ENCODE measurements at places on chromosomes 6 and 20.

DNA sequence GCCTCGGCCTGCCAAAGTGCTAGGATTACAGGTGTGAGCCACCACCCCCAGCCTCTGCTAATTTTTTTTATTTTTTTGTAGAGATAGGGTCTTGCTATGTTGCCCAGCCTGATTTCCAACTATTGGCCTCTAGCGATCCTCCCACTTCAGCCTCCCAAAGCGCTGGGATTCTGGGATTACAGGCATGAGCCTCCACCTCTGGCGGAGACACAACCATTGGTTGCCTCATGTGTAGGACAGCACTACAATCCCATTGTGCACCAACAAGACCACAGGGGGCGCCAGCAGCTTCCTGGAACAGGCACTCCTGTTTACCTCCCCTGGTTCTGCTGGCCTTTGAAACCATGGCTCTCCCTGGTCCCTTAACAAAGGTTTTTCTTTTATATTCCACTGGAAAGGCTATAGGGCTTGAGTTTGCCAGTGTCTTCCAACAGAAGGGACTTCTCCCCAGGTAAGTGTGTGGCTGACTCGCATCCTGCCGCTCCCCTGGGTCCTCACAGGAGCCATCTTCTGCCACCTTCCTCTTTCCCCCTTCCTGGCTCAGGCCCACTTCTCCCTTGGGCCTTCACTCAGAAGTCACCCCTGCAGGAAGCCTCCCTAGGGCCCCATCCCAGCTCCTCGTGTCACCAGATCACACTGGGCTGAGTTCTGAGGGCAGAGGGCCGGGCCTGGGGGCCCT, 39.2 kb upstream of the TLDC2 start:
- no peak for DNase-seq

DNA sequence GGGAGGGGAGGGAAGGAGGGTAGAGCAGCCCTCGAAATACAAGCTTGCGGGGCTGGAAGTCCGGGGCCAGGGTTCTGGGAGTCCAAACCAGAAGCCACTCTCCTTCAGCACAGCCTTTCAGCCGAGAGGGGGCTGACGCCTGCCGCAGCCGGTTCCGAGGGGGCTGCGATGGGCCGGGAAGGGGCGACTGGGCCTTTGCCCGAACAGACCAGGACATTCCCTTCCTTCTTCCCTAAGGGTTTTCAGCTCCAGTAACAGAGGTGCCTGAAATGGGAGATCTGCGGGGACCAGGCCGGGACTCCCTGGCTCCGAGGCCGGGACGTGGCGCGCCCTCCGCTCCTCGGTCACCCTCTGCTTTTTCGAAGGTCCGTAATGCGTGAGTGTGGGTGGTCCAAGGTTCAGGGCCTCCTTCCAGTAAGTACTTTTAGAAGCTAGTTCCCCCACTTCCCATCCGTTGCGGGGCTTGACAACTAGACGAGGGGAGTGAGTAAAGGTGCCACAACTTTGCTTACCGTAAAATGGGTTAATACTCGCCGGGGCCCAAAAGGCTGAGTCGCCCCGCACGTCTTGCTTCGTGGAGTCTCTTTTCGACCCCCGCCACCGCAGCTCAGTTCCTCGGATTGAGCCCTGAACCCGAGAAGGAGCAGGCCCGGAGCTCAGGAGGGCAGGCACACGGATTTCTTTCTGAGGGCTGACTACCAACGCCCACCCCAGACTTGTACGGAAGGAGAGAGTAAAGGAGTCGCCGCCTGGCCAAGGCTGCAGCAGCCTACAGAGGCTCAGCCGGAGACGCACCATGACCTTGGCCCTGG, 2.9 kb upstream of the OLIG3 start:
- no peak for DNase-seq

GRCh38 chr6:136158387-136158821, 91.7 kb downstream of the MTFR2 start:
- no peak for DNase-seq

GRCh38 chr6:10431423-10432164, 16.7 kb upstream of the TFAP2A start:
- no peak for DNase-seq

- no peak for DNase-seq
These were observed 162.2 kb downstream of the SMOC2 start for GRCh38 chr6:168603234-168603633.

- DNase-seq = peak; percentile 79
These were observed at the start of gene RNF217 for GRCh38 chr6:124961777-124962638. Gene RNF217, plus strand, starts transcription at chr6:124962437. Its CDS starts 108 bp downstream, at chr6:124962545.

DNA sequence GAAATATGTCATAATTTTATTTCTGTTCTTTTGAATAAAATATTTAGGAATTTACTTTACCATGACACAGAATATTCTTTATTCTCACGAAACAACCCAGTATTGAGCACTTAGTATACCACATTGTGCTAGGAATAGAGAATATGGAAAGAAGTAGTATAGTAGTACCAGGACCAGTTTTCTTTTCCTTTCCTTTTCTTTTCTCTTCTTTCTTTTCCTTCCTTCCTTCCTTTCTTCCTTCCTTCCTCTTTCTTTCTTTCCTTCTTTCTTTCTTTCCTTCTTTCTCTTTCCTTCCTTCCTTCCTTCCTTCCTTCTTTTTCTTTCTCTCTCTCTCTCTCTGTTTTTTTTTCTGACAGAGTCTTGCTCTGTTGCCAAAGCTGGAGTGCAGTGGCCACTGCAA, 7.5 kb upstream of the PLCB4 start:
- no peak for DNase-seq

GRCh38 chr20:50332491-50332980, 141.9 kb downstream of the CEBPB start:
- no peak for DNase-seq
